GM03348 (cell line): ENCODE measurements at places on chromosomes 7 and 10.
A peak's percentile ranks its signal among the peaks of the same experiment; 100 is the strongest.

DNA sequence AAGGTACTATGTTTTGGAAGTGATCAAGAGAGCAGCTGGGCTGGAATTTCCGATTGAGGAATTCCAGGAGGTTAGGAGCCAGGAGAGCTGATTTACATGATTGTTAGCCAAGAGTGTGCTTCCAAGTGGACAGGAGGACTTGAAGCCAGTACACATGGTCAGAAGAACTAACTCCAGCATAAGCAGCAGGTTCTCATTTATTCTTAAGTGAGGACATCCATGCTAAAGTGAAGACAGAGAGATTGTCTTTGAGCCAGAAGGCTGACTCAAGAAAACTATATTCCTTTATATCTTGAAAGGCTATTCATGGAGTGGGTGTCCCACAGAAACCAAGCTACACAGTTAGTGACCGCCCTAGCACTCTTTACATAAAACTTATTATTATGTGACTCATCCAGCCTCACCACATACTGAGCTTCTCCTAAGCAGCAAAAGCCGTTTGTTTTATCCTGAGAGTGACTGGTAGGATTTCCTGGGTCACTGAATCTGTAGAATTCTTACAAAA lies 56.7 kb upstream of the SEMA3A start:
- DNase-seq, result peak; percentile 34

DNA sequence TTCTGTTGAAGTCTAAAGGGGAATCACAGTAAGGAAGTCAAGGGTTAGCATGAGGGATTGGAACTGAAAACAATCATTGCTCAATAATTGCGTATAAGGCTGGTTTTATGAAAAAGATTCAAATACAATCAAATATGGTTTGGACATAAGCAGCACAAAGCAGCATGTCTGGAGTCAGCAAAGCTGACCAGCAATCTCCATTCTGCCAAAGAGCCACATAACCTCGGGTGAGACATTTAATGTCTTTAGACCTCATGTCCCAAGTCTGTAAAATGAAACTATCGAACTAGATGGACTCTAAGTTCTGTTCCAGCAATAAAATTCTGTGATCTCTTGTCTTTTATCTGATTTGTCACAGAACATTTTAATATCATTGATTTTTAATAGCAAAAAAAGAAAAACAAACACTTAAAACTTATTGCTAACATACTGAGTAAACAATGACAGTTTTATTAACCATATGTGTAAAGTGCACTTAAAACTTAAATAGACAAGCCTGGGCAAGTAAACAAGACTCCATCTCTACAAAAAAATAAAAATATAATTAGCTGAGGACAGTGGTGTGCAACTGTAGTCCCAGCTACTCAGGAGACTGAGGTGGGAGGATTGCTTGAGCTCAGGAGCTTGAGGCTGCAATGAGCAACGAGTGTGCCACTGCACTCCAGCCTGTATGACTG lies 217.0 kb downstream of the MAGI2 start:
- DNase-seq, result no peak

- peak; percentile 57 for DNase-seq
Measured at GRCh38 chr10:78458983-78459638, 425.4 kb downstream of the RPS24 start.

DNA sequence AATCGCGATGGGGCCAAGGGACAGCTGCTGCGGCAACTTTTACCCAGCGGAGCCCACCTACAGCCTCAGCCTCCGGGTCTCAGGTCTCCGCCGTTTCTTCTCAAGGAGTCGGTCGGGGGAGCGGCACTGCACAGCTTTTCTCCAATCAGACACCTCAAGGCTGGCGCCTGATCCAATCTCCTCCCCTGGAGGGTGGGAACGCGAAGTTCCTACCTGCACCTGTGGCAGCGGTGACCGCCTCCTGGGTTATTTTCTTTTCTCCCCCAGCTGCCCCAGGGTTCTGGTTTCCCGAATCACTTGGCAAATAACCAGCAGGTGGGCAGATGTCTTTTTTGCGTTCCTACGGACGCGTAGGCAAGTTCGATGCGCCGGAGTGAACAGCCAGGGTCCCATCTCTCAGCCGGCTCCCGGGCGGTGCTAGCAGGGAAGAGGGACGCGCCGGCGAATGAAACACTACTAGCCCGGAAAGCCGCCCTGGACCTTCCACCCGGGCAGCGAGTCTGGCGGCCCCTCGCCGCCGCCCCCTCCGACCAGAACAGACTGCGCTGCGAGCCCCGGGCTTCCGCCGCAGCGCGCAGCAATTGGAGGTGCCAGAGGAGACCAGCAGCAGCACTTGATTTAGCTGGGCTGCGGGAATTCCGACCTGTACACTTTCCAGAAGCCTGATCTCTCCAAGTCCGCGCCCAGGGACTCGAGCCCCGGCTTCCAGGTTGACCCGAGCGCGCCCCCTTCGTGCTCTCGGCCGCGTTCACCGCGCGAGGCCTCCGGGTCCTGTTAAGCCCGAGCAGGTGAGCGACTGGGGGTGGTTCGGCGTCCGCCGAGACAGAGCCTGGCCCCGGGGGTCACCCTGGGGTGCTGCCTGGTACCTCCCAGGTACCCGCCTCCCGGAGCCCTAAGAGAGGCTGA lies at the start of gene PRR15:
TSS of gene PRR15 (plus strand) at position 246 of the 906 bp plus-strand sequence. CDS start 2,495 bp downstream, outside the sequence.
- DNase-seq, result peak; percentile 55

DNA sequence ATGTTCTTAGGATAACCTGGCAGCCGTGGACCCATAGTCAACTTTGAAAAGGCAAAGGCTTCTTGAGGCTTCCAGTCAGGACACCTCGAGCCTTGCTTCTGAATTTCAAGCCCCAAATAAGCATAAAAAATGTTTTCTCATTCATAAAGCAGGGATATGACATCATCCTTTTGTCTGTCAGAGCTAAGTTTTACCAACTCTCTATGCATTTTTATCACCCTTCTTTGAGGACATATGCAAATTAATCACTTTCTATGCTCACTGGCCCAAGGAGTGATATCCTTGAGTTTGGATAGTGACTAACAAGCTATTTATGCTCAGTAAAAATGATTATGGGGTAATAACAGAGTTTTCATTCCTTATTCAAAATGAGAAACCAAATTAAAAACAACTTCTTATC lies 159.4 kb downstream of the ANLN start:
- DNase-seq, result no peak

DNA sequence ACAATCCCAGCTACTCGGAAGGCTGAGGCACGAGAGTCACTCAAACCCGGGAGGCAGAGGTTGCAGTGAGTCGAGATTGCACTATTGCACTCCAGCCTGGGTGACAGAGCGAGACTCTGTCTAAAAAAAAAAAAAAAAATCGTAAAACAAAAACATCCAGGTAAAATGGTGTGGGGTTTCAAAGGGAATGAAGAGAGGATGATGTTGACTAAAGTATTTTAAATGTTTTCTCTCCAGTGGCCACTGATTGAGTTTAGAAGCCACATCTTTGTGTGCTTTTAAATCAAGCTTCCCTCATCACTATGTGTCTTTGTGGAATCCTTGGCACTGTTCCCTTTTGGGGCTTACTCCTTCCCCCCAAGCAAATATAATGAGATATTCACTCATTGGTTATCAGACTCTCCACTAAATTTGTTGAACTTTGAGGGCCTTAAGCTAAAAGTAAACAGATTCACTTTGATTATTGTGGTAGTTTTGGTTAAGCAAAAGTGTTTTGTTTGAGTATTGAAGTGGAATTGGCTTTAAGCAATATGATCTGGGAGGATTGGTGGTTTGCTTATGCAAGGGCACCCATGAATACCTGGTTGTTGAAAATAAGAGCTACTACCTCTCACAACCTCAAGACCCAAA lies 162.9 kb downstream of the CDK14 start:
- DNase-seq, result no peak

DNA sequence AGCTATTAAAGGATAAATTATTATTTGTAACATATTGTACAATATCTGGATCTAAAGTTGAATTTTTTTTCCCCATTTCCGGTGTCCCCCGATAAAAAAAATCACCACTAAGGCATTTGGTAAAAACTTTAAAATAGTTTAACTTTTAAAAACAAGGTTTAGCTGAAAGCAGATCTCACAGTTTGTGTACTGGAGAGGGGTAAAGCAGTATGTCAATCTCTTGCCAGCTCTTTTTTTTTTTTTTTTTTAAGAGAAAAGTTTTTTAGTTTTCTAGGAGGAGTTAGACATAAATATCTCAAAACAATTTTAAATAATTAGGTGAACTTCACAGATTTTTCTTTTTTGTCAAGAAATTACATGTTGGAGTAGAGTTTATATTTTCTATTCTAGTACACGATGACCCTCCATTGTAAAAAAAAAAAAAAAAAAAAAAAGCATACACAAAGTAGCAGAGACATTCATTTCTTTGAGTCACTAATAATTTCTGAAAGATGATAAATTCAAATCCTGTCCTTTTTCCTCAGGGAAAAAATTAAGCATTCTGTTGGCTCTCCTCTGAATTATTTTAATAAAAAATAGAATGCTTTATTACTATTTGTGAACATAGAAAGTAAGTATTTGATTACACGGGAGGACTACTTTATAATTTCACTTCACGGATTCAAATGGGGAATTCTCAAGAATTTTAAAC lies 1.9 kb upstream of the HBP1 start:
- no peak for DNase-seq
